Progenitor cell of endocrine pancreas (in vitro differentiated cells): ENCODE measurements at places on chromosomes 2 and 18.

DNA sequence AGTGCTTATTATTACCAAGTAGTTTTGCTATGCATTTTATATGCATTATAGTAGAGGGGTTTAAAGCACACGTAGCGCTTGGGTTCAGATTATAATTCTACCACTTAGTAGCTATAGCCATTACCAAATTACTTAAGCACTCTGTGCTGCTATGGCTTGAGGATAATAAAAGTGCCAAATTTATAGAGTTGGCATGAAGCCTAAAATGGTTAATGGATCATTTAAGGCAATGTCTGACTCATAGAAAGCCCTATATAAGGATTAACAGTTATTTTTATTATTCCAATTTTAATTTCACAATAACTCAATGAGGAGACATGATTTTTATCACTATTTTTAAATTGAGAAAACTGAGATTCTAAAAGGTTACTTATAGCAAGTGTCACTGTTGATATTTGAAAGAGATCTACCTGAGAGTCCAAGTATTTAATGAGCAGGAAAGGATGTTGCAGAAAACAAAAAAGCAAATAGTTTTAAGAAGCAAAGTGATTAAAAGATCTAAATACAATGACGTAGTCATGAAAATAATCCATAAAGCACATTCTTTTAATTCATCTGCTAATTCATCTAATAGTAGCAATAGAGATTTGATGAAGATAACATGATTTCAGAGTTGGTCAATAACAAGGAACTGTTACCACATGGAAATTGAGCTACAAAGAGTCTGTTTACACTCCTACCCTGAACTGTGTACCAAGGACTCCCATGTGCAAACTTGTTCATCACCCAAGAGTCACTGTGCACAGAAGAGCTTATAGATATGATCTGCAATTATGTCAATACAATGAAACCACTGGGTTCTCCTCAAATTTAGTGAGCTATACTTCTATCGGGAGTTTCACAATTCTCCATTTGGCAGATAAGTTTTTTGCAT lies 78.8 kb upstream of the DTNA start:
- DNase-seq: no peak

DNA sequence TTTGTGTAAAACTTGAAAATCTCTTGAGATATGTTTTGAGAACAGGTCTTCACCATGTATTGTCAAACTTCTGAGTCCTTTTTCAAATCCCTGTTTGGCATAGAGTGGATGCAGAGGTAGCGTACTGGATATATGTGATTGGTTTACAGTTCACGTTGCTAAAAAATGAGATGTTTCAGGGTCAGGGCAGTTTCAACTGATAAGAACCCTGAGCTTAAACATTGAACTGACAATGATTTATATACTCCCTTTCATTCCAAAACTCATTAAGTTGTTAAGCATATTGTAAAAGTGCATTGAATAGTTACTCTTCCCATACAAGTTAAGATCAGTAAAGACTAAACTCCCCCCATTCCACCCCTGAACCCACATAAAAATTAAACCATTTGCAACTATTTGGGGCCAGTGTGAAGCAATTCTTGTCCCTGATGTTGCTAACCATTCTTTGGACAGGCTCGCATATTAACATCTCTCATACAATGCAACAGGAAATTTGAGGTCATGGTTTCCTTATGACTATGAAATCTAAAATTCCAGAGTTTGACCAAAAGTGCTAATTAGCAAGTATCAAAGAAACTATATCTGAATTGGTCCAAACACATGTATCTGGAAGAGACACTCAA lies 470.9 kb upstream of the ACVR2A start:
- no peak for DNase-seq

DNA sequence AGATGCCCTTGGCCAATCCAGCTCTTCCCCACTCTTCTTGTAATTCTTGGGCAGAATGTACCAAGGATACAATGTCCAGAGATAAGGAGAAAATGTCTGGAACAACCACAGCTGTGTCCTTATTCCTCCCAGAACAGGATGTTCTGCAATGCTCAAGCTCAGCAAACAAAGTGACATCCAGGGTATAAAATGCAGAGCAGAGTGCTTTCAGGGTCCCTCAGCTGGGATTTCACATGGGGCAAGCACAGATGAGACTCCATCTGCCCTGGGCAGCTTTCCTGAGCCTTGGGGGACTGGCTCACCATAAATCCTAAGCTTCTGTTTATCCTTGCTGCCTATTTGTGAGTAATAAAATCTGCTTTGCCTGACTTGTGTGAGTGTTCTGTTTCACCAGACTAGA lies 127.4 kb downstream of the VAPA start:
- no peak for DNase-seq

GRCh38 chr2:48107326-48107925 lies 201.1 kb upstream of the FBXO11 start:
- DNase-seq: no peak

DNA sequence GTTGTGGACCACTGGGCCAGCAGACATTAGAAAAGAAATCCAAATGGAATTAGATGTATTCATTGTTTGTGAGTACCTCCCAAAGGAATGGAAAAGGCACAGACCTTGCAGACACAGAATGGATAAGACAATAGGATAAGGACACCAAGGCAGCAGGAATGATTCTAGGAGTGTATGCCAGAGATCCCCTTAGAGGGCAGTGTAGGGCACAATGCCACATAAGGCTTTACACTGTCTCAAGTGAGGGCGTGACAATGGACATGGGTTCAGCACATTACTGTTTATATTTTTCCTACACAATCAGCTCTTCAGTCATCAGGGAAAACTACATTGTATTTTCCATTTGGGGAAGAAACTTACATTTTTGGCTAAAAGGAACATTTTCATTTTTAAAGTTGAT lies 250.9 kb downstream of the PTH2R start:
- no peak for DNase-seq

GRCh38 chr2:31660812-31661335 lies 80.1 kb upstream of the SRD5A2 start:
- no peak for DNase-seq

- DNase-seq: peak; percentile 5
Measured at GRCh38 chr2:240511351-240512108, 46.3 kb downstream of the ANKMY1 start.

- DNase-seq: no peak
Measured at GRCh38 chr2:196925051-196925767, 1.3 kb downstream of the PGAP1 start.

- DNase-seq: no peak
Measured at GRCh38 chr18:3411854-3412268, 38.1 kb upstream of the TGIF1 start.

DNA sequence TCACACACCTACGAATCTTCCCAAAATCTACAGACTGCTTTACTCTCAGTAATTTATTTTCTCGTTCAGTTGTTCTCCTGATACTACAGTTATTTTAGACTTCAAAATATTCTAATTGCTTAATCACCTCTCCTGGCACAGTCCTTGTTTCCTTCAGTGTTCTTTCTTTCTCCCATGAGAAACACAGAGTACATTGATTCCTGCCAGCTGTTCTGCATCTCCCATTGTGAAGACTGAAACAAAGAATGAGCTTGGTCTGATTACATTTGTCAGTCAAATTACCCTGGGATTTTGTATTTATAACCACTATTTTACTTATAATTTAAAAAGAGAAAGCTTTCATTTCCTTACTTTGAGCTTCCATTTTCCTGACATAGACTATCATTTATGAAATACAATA lies 63.9 kb upstream of the TANK start:
- no peak for DNase-seq

- DNase-seq: no peak
Measured at GRCh38 chr2:147610496-147611040, 234.3 kb upstream of the ACVR2A start.

GRCh38 chr2:1808981-1809422 lies 64.7 kb upstream of the PXDN start:
- no peak for DNase-seq

GRCh38 chr2:163646687-163647086 lies 89.1 kb downstream of the FIGN start:
- no peak for DNase-seq

DNA sequence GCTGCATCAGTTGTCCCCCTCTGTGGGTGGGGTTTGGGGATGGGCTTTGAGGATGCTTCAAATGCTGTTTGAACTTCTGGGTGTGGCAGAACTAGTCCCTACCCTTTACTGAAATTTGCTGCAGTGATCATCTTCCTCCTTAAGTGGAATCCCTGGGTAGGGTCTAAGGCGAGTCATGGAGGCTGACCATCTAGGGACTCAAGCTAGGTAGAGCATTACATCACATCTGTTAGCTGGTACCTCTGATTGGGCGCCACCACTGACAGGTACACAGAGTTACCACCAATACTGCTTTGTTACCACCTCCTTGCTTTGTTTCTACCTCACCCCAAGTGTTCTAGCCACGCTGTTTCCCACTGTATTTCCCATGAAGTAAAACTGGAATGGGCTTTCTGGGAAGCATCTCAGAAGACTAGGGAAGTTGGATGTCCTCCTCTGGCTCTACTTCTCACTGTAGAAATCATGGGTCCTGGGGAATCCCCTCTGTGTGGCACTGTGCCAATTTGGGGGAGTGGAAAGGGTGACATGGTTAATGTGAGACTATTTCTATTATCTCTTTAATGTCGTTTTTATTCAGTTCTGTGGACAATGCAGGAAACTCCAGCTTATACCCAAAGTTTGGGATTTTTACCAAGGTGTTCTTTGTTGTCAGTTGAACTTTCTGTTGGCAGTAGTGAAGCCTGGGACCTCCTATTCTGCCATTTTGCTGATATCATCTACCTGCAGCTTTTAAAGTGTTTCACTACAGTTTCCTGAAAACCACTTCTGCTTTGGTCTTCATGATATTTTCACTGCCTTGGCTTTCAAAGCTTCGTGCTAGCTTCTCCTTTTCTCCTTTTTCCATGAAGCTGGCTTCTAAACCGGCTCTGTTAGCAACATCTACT lies 14.5 kb upstream of the SULT1C4 start:
- DNase-seq: no peak

DNA sequence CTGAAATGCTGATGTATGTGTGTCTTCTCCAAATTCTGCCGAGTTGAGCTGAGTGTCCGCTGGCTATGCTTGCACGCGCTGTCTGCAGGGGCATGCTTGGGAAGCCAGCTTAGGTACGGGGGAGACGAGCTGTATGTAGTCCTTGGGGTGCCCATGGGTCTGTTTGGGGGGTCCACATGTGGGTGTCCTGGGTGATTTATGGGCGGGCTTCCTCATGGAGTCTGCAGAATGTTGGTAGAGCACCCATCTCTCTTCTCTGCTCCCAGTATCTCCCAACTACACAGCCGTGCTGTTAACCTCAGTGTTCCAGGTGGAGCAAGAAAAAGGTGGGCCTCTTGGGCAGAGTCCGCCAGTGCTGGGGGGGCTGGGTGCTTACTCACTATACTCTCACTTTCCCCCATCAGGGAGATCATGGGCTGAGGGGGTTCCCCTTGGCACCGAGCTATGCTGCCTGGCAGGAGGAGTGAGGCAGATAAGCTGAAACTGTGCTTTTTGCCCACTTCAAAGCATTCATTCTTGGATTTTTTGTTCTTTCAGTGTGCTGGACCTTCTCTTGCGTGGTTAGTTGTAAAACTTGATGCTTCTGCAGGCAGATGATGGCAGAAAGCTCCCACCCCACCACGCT lies 128.2 kb upstream of the ALKAL2 start:
- DNase-seq: no peak

- no peak for DNase-seq
Measured at GRCh38 chr2:180033993-180034894, 27.1 kb upstream of the CWC22 start.

- DNase-seq: no peak
Measured at GRCh38 chr2:168948621-168949212, 47.6 kb downstream of the G6PC2 start.

DNA sequence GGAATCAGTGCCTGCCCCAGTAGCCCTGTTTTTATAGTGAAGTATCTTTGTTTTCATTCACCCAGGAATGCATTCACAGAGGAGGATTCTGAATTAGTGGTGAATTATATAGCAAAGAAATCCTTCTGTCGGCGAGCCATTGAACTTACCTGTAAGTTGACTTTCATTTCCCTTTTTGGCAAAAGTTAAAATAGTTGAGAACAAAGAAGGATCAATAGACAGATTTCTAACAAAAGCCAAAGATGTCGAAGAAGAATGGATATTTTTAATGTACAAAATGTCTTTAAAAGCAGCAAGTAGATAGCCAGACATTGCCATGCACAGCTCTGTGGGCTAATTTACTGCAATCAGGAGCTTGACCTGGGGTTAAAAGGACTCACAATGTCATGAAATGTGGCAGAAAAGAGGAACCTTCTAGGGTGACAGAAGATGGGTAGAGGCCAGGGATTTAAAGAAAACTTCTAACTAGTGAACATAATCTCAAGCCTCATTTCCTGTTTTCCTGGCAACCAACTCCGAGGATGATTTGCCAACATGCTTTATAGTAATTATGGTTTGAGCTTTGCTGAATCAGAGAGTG lies 53.8 kb upstream of the TMEM87B start:
- no peak for DNase-seq

- DNase-seq: no peak
Measured at GRCh38 chr2:24820598-24821432, 27.6 kb downstream of the CENPO start.

DNA sequence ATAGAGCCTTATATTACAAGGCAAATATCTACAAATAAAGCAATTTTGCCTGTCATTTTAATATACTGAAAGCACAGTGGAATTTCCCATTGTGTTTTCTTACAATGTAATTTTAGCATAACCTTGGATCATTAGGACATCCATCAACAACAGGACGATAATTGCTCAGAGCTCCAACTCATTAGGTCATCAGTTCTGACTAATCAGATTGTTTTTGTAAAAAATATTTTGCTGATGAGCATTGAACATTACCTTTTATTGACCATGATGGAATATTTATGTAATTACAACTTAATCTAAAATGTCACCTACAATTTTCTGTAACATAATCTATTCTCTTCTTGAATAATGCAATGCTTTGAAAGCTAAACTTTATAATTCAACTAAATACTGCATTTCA lies 215.3 kb upstream of the DSEL start:
- no peak for DNase-seq

DNA sequence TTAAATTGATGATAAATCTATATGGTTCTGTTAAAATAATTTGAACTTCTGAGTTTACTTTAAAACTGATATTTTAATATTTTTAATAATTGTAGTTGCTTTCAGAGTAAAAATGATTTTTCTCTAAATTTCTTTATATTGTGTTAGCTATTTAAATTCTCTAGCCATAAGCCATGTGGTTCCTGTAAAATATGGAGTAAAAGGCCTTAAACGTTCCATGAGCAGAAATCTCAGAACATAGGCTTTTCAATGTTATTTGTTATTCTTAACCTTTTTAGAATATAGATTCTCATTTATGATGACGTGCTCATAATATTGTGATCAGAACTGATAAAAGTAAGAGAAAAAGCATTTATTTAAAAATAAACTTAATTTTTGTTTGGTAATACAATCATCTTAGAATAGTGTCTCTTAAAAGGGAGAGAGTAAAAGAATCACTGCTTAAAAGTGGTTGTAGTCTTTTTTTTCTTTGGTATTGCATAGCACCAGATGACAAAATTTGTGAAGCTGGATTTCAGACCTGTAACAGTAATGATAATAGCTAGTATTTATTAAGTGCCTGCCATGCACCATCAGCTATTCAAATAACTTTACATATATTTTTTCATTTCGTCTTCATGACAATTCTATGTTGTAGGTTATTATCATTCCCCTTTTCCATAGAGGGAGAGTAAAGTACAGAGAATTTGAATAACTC lies 2.7 kb downstream of the BMPR2 start:
- DNase-seq: no peak

GRCh38 chr2:24434541-24434940 lies 56.5 kb upstream of the NCOA1 start:
- DNase-seq: no peak
